ENCODE measurements at places on chromosomes 7 and 10. TPM values are rescaled to one million over a fixed set of nuclear protein-coding genes. Genes with fewer than 3 reads are reported as not detected.

- no peak for DNase-seq
Observed at GRCh38 chr10:87861566-87861952, 1.8 kb downstream of the KLLN start.

GRCh38 chr10:112956631-112957350 lies 6.7 kb downstream of the TCF7L2 start:
- no peak for DNase-seq

DNA sequence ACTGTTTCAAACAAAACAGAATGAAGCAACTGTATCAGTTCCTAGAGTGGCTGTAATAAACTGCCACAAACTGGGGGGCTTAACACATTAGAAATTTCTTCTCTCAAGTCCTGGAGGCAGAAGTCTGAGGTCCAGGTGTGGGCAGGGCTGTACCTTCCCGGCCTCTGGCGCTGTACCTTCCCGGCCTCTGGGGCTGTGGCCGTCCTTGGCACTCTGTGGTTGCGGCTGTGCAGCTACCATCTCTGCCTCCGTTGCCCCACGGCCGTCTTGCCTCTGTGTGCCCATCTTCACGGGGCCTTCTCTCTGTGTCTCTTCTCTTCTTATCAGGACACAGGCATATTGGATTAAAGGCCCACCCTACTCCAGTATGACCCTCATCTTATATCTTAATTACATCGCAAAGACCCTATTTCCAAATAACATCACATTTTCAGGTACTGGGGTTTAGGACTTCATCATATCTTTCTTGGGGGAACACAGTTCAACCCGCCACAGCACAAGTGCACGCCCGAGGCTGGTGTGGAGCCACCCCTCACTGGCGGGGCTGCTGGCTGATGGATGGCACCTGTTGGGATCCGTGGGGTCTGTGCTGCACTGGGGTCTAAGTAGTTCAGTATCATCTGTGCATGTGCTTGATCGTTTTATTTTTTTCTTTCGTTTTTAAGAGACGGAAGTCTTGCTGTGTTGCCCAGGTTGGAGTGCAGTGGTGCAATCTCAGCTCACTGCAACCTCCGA lies 123.2 kb downstream of the ACTR3B start:
- no peak for DNase-seq

GRCh38 chr10:76205361-76205760 lies 773.9 kb downstream of the LRMDA start:
- no peak for DNase-seq

GRCh38 chr7:106679153-106679931 lies 18.4 kb upstream of the CCDC71L start:
- DNase-seq, result no peak

DNA sequence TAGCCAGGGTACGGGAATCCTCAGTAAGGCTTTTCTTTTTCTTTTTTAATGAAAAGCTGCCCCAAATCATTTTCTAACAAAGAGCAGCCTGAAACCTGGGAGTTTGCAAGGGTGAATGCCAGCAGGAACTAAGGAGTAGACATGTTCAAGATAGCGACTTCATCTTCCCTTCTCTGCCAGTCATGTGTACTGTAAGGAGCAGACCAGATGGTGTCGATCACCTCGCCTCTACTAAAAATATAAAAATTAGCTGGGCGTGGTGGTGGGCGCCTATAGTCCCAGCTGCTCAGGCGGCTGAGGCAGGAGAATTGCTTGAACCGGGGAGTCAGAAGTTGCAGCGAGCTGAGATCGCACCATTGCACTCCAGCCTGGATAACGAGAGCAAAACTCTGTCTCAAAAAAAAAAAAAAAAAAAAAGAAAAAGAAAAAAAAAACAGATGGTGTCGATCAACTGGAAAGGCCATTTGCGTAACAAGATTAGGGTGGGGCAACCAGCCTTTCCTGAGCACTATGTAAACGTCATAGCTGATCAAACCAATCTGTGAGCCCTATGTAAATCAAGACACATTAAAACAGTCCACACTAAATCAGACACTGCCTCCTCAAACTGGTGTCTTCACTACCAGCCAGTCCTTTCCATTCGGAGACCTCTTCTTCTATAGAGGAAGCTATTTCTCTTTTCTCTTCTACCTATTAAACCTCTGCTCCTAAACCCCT lies 33.8 kb downstream of the NOLC1 start:
- DNase-seq, result no peak

- no peak for DNase-seq
Observed at GRCh38 chr7:135811506-135811905, 62.9 kb upstream of the FAM180A start.

GRCh38 chr10:8049045-8049864 lies 5.2 kb upstream of the GATA3 start:
- DNase-seq, result no peak

DNA sequence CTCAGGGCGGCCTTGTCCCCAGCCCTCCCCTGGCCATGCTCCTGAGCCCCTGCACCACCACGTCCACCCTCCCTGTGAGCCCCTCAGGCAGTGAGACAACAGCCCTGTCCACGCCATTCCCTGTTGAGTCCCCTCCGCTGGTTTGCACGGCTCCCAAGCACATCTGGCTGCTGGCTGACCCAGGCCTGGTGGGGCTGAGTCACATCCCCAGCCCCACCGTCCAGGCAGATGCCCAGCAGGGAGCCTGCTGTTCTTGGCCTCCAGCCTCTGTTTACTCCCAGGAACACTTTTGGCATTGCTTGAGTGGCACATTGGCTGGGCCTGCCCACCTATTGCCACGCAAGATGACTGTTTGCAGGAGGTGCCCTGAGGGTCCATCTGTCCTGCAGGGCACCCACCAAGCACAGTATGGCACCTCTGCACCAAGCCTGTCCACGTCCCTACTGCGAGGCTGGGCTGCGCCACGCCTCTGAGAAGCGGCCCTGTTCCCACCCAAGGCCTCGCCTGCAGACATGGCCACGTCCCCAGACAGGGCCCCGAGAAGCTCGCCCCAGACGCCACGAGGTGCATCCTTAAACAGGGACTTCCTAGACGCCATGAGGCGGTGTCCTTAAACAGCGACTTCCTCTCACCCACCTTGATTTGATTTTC lies 48.4 kb upstream of the INPP5A start:
- no peak for DNase-seq

DNA sequence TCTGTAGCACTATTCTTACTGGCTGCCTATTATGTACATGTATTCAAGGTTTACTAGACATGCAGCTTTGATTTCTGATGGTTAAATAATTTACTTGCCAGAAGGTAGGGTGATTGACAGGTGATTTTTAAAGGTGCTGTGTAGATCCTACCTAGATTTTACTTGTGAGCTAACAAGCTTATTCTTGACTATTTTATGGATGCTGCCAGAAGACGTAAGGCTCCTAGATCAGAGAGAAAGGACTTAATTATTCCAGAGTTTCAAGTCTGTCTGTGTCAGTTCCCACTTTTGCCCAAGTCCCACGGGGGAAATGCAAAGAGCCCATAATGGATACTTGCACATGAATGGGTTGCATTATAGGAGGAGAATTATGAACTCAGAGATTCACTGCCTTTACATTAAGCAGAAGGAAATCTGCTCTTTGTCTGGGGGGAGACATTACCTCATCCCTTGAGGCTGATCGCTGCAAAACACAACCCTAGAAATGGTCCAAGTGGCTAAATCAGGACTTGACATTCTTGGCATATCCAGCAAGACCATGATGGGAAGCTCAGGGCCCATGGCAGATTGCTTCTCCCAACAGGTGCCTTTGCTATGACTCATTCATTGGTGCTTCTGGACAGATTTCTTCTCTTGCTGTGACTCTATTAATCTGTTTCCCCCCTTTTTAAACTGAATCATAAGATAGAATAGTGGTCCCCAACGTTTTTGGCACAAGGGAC lies 32.1 kb downstream of the GPR158 start:
- DNase-seq, result no peak

- DNase-seq, result peak; percentile 67
Observed at GRCh38 chr7:153454306-153454705, 597.9 kb upstream of the DPP6 start.

GRCh38 chr10:25288181-25288580 lies 113.4 kb downstream of the GPR158 start:
- no peak for DNase-seq

DNA sequence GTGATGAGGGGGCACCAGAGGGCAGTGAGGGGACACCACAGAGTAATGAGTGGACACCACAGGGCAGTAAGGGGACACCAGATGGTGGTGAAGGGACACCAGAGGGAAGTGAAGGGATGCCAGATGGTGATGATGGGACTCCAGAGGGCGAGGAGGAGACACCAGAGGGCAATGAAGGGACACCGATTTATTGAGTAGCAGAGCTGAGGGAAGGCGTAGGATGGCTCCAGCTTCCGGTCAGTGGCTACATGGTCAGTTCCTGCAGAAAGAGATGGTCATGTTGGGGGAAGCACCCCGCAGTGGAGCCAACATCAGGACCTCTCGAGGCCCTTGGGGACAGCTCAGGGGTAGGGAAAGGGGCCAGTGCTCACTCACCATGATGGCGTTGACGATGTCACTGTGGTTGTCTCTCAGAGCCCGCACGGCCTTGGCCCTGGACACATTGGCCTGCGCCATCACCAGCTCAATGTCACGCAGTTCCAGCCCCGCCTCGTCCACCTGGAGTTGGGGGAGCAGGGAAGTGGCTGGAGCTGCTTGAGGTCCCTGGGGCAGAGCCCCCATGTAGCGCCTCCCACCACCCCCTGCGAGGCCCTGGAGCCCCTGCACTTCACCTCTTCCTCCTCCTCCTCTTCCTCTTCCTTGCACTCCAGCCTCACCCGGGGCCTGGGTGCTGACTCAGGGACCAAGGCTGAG lies 8.4 kb downstream of the NACAD start:
- no peak for DNase-seq

Gene SLIT1
- 6.9 TPM for polyA plus RNA-seq

Gene KCND2
- polyA plus RNA-seq, result 2.6 TPM

Gene CCSER2
- polyA plus RNA-seq, result 25.9 TPM

Gene ATG9B
- polyA plus RNA-seq, result 2.3 TPM

Gene INHBA
- 5.6 TPM for polyA plus RNA-seq

Gene LIPK
- polyA plus RNA-seq, result not detected

Gene CHRM2
- 2.5 TPM for polyA plus RNA-seq

Gene GIMAP1
- 2.1 TPM for polyA plus RNA-seq

Gene PNLIP
- polyA plus RNA-seq, result not detected

Gene MMS19
- polyA plus RNA-seq, result 95.0 TPM
